ENCODE measurements at places on chromosomes 1 and 21.

GRCh38 chr1:98490099-98490498 is 171.4 kb upstream of the SNX7 start:
- DNase-seq, result no peak

DNA sequence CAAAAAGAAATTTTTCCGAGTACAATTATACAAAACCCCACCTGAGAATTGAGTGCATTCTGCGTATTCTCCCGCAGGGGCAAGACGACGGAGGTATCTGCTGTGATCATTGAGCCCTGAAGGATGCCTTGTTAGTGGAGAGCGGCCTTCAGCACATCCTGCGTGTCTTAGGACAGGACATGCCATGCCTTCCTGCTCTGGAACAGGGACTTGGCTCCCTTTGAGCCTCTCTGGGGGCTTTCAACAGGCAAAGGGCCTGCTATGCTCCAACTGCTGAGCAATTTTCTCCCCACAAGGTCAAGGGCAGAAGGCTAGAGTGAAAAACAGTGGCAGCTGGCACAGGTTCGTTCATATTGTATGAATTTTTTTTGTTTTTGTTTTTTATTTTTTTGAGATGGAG is 52.4 kb downstream of the TOR1AIP2 start:
- DNase-seq, result no peak

GRCh38 chr1:192632641-192633532 is 3.1 kb upstream of the RGS13 start:
- no peak for DNase-seq

- DNase-seq, result no peak
These were observed 74.1 kb upstream of the JUN start for GRCh38 chr1:58857680-58858673.

- DNase-seq, result no peak
These were observed 210.4 kb upstream of the VAMP3 start for GRCh38 chr1:7560601-7561181.

DNA sequence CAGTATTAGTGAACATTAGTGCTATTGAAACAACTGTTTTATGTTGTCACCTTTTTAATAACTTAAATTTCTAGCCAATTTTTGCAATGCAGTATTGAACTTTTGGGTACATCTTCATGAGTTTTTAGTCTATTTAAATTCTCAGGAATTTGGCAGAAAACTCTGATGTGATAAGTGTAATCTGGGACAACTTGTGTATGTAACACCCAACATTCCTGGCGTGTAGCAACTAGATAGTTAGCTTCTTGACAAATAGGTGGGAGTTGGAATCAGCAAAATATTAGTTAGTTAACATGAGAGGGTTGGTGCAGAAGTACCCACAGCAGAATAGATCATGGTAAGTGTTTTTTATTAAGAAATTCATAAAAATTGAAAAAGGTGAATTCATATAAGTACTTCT is 111.6 kb downstream of the ITSN1 start:
- no peak for DNase-seq

DNA sequence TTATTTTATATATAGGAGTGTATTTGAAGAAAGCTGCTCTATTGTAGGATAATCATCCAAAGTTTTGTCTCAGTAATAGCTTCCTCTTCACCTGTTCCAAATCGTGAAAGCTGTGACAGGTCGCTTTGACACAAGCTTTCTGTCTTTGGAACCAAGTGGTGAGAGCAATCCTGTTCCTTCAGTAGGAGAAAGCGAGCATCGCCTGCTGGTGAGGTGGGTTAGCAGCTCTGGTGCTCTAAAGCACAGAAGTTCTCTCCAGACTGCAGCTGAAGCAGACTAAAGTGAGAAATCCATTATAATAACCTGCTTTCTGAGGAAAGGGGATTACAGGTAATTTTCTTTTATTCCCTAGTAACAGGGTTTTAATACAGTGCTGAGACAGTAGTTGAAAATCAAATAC is 803.8 kb downstream of the ADGRL2 start:
- no peak for DNase-seq

DNA sequence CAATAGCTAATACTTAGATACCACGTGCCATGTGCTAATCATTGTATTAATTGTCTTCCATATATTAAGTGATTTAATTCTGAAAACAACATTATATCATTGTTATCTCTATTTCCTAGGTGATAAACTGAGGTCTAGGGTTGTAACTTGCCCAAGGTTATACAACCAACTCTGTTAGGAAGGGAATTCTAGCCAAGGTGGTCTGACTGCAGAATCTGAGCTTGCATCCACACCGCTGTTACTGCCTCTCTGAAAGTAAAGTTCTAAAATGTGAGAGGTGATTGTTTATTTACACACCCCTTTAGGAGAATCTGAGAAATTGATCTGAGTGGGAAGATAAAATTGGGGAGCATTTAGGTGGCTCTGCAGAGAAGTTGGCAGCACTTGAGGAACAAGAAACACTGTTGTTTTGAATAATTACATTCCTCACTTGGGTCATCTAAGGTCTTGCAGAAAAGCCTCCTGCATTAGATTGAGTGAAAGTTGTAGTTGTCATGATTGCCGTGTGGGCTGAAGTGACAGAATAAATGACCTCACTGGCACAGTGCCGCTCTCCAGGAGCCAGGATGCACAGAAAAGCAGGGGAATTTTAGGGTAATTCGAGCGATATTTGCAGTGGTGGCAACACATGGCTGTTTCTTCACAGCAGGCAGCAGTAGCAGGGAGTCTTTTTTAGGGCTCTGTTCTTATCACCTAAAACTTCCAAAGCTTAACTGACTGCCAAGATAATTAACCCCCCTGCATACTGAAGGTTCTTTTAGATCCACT is 121.7 kb downstream of the ADGRL4 start:
- no peak for DNase-seq

DNA sequence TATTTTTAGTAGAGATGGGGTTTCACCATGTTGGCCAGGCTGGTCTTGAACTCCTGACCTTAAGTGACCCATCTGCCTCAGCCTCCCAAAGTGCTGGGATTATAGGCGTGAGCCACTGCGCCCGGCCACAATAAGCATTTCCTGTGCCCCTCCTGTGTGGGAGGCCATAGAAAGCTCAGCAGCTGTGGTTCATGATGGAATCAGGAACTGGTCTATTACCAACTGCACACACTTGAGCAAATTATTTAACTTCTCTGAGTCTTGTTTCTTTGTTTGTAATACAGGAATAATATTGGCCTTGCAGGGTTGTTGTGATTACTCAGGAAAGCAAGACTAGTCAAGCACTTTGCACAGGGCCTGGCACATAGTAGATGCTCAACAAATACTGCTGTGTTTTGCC is 15.0 kb downstream of the RHBG start:
- DNase-seq, result no peak

DNA sequence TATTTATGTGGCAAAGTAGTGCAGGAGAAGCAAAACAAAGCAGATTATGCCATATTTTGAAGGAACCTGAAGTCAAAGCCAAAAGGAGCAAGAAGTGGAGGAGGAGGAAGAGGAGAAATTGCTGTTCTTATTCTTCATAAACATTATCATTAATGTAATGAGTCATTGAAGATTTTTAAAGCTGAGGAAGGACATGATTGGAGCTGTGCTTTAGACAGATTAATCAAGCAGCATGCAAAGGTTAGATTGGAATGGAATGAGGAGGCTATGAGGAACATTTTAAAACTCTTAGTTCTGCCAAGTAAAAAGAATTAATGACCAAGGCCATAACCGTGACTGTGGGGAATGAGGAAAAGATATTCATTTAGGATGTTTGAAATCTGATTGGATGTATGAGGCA is 33.0 kb upstream of the HSD17B7 start:
- DNase-seq, result no peak

DNA sequence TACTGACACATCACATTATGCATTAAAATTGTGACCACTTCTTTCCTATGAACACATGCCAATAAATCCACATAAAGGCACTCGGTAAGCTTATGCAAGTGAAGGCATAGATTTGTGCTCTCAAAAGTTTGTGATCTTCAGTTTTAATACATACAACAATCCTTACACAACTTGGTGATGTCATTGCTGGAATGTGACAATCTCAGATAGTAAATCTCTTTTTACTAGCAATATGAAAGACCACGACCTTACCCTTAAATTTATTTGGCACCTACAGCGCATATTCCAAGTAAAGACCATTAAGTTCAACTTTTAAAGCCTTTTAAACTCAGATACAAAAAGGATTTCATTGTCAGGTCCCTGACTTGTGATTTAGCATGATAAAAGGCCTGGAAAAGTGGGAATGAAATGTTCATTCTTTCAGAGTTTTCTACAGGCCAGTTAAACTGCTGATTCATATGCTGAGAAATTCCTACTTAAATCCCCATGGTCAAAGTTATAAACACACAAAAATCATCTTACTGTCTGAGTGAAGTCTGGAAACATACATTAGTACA is 157.4 kb downstream of the SIPA1L2 start:
- DNase-seq, result no peak

DNA sequence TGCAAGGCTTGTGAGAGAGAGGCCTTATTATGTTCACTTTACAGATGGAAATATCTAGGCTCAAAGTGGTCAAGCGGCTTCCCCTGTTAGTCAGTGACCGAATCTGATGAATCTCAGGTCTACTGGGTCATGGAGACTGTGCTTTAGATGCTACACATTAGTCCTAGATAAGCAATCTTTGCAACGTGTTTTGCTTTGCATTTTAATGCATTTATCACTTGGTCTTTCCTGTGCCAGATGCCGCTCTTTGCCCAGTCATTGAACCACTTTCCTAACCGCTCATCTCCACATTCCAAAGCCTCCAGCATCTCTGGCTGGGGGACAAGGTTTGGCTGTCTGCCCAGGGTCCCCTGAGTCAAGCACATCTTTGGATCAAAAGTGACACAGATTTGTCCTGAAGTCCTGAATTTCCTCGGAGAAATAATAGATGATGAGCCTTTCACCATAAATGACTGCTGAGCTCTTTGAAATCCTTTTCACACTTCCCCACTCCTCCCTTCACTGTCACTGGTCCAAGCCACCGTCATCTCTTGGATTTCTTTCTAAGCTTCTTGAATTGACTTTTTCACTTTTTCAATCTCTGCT is 96.0 kb upstream of the USP24 start:
- no peak for DNase-seq

GRCh38 chr1:181057079-181057478 is 23.3 kb downstream of the MR1 start:
- DNase-seq, result peak; percentile 96

DNA sequence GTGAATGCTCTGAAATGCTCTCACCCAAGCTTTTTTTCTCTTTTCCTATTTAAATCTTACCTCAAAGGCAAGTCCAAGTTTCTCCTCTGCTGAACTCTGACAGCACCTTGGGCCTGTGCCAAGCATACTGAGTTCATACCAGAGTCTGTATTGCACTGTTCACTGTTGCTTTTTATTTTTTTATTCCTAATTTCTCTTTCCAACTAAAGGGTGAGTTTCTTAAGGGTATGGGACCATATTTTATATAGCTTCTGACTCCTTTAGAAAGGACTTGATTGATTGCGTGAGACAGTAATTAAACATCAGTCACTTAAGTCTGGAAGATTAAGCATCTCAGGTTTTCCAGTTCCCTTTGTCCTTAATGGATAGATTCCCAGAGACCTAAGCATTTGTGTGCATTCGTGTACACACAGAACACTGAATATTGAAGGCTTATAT is 69.9 kb downstream of the CACHD1 start:
- no peak for DNase-seq

DNA sequence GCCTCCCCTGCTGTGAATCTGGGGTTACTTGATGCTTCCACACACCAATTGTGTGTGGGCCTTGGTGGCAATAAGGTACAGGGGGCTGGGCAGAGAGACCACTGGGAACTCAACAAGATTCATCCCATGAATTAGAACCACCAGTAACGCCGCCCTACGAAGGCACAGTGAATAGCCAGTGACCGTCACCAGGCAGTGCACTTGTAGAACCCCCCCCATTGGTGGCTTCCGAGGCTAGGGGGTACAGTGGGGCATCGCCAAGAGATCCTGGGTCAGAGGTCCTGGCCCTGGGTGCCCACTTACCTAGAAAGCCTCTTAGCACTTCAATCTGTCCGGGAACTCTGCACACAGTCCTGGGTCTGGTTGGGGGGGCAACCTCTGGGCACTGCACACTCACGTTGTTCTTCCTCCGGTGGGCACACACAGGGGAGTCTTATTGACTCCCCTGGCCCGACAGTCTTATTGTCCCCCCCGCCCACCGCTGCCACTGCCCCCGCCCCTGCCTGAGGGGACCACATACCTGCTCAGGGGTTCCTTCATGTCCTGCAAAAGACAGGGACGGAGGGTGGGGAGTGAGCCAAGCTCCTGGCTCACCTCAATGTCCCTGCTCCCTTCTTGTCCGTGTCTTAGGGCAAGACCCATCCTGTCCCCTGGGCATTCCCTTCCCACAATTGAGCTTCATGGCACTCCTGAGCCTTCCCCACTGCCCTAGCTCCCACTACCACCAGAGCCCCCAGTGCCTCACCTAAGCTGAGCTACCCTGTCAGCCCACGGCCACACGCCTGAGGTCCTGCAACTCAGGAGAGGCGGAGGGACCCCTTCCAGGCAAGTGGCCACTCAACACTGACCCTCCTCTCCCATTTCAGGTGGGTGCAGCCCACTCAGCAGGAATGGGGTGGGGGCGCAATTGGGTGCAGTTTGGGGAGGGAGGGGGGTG is 2.5 kb upstream of the TRIM11 start:
- DNase-seq, result no peak

DNA sequence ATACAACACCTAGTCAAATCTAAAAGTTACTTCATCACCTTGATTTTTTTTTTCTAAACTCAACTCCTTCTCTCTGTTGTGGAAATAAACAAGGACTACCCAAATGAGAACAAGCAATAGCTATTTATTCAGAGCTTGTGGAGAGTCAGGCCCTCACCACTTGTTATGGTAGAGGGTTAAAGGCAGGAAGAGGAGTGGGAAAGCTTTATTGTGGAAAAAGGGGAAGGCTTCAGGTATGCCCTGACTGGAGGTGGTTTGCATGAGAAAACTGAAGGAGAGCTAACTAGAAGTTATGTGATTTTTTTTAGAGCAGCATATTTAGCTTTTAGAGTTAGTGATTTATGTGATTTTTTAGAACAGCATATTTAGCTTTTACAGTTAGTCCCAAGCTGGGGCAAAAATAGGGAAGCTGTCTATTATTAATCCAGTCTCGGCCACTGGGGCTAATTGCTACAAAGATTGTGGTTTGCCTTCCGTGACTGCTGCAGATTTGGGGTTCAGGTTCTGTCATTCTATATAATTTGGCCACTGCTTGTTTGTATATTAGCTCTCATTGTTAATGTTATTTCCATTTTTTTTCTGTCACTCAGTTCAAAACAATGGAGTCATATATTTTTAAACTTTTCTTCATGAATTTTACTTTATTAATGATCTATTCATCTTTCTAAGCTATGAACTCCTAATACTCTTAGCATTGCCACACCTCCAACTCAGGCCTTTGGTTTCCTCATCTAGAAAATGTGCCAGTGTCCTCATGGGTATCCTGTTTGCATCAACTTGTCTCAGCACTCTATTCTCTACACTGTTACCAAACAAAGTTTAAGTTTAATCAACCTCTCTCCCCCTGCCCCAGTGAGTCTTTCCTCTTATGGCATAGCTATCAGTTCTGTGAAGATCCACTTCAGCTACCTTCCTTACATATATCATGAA is 713.0 kb downstream of the BRINP3 start:
- no peak for DNase-seq

DNA sequence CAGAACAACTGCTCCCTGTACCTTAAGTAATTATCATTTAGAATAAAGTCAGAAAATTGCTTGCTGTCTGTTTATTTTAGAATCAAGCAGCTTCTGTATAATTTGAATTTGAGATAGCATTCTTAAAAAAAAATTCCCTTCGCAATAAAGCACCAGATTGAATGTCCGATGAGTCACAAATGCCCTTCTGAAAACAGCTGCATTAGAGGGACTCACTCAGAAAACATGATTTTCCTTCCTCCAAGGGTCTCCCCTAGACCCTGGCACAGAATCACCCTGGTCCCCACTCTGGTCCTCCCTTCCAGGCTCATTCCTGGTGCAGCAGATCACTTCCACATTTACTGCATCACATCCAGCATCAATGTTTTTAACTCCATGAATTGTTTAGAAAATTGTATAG is 471.1 kb upstream of the VAMP3 start:
- no peak for DNase-seq

Measured in DMS153 (cell line).